ENCODE measurements at places on chromosomes 3 and 15. TPM values are rescaled to one million over a fixed set of nuclear protein-coding genes. Genes with fewer than 3 reads are reported as not detected.

CDC25A gene
- total RNA-seq: 8.9 TPM

MINAR1 gene
- 0.49 TPM for total RNA-seq

SOX14 gene
- not detected for total RNA-seq

HGD gene
- total RNA-seq: 22.1 TPM

SMAD6 gene
- total RNA-seq: 25.5 TPM

TBC1D5 gene
- total RNA-seq: 13.4 TPM

IL5RA gene
- total RNA-seq: not detected

PRR20G gene
- 2.8 TPM for total RNA-seq

SCAANT1 gene
- total RNA-seq: not detected

ERC2 gene
- 0.14 TPM for total RNA-seq

GOLGA8O gene
- 0.28 TPM for total RNA-seq

LIPC gene
- 0.14 TPM for total RNA-seq

OR5K2 gene
- not detected for total RNA-seq
